Fibroblast of gingiva (primary cell): ENCODE measurements at places on chromosomes 3 and 15.

DNA sequence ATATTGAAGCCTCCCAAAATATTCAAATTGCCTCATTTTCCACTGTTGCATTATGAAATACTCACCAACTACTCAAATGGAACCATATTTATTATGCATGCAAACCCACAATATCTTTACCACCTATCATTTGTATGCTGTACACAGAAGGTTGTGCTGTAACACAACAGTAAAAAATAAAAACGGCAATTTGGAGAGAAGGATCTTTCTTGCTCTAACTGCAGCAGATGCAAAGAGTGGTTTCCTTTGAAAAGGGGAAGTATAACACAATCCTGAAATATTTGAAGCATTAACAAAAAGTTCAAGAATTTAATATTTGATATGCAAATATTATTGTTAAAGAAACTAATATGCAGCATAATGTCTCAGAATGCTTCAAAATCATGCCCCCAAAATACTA, 244.5 kb upstream of the SUCLG2 start:
- no peak for DNase-seq

DNA sequence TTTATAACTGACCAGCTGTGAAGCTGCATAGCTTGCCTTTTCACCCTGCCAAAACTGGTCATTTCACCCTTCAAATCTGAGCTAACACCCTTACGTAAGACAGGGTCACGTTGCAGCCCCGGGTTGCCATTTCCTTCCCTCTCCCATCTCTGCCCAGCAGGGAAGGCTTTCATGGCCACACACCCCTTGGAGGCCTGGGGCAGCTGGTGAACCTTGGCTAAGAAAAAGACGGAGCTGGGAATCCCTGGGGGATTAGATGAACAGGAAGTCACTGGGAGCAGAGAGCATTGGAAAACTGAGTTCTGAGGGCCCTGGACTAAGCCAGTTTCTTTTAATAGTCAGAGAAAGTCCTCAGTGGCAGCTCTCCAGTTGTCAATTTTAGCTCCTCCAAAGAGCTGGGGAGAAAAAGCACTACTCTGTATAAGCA, 67.8 kb downstream of the TTC23 start:
- DNase-seq = peak; percentile 89

- DNase-seq = no peak
Measured at GRCh38 chr3:125078951-125079674, 23.3 kb upstream of the HEG1 start.

DNA sequence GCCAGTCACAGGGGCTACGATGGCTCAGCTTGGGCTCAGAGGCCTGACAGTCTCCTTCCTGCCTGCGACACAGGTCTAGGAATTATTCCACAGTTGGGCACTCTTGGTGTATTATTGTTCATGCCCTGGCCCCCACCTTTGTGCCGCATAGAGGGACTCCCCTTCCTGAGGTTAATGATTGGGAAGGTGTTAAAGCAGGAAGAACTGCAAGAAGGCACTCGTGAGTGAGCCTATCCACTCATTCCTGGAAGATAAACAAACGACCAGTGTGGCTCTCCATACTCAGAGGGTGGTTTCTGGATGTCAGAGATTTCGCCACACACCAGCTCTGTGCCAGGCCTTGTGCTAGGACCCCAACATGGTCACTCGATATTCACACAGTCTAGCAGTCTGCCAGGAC, 12.3 kb downstream of the LIPC start:
- DNase-seq = no peak

DNA sequence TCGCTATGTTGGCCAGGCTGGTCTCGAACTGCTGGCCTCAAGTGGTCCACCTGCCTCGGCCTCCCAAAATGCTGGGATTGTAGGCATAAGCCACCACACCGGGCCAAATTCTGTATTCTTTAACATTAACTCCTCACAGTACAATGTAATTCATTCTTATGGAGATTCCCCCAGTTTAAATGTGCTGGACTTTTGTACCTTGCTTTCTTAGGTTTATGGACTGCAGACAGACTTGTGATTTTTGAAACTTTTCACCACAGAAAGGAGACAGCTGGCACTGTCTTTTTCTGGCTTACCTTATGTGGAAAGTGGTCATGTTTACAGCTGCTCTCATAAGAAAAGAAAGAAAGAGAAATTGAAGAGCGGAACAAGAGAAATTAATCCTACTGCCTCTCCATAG, 103.8 kb downstream of the IQCH start:
- DNase-seq = no peak

DNA sequence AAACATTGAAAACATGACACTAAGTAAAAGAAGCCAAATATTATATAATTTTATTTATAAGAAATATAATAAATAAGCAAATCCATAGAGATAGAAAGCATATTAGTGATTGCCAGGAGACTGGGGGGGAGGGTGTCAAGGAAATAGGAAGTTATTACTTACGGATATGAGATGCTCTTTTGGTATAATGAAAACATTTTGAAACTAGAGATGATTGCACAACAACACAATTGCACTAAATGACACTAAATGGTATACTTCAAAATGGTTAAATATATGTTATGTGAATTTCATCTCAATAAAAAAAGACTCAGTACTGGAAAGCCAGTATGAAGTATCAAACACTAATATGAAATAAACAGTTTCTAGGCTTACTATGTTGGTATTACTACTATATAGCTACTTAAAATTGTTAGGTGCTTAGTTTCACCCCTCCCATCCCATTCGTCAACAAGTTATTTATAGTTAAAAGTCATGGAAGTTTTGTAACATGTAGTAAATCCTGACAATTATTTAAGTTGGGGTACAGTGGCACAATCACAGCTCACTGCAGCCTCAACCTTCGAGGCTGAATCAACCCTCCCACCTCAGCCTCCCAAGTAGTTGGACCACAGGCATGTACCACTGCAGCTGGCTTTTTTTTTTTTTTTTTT, 43.7 kb downstream of the STAG1 start:
- no peak for DNase-seq

DNA sequence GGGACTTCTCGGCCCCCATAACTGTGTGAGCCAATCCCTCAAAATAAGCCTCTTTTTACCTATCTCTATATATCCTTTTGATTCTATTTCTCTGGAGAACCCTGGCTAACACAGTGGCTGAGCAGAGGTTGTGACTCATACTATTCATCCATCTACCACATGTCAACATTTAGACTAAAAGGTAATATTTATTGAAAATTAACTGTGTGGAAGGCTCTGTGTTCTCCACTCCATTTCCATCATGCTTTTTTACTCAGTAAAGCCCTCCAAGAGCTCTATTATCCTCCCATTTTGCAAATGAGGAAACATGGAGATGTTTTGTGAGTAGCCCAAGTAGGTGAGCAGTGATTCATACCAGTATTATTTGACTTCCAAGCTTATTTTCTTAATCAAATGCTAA, 217.9 kb upstream of the DCBLD2 start:
- DNase-seq = no peak

GRCh38 chr3:9105421-9105820, 142.1 kb upstream of the RAD18 start:
- no peak for DNase-seq

DNA sequence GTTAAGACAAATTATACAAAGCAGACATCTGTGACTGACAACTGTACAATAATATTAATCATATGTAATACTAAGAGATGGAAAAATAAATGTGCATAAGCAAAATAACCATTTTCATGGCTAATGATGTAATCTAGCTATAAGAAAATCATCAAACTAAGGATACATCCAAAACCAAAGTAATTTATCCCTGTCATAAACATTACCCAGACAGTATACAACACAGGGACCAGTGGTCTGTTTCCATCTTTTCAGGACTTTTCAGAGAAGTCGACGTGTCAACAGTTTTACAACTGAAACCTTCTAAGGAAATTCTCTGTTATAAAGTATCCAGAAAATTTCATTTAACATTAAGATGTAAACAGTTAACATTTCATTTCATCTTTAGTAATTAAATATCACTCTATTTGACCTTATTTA, 11.0 kb downstream of the THBS1 start:
- DNase-seq = peak; percentile 56
